Activated CD4-positive, alpha-beta T cell treated with anti-CD3 and anti-CD28 coated beads for 36 hours (primary cell): ENCODE measurements at places on chromosomes 13 and 19. TPM values are rescaled to one million over a fixed set of nuclear protein-coding genes. Genes with fewer than 3 reads are reported as not detected.

DNA sequence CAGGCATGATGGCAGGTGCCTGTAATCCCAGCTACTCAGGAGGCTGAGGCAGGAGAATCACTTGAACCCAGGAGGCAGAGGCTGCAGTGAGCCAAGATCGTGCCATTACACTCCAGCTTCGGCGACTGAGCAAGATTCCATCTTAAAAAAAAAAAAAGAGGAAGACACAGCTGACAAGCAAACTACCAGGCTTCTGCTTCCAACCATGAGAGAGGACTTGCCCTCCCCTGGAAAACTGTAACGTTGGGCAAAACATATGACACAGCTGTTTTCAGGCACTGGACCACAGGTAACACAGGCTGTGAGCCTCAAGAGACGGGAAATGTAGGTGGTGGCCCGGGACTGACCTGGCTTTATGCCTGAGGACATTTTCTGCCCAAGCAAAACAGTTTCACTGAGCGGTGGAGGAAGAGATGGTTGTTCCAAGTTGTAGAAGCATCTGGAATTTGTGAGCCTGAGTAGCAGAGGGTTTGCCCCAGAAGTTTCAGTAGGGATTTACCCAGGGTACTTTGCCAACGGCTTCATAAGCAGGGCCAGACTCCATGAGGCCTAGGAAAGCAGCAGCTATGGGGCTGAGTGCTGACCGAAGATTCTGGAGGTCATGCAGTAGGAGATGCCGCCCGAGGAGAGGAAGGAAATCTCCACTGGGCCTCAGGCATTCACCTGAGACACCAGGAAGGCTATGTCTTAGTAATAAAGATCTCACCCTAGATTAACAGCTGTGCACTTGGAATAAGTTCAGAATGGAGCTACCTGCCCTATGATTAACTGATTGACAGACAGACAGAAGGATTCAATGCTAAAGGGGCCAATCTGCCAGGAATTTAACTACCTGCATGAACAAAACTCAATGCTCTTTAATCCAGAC lies 88.0 kb downstream of the ABCC4 start:
- no peak for DNase-seq

The PSG6 gene
- not detected for total RNA-seq

DNA sequence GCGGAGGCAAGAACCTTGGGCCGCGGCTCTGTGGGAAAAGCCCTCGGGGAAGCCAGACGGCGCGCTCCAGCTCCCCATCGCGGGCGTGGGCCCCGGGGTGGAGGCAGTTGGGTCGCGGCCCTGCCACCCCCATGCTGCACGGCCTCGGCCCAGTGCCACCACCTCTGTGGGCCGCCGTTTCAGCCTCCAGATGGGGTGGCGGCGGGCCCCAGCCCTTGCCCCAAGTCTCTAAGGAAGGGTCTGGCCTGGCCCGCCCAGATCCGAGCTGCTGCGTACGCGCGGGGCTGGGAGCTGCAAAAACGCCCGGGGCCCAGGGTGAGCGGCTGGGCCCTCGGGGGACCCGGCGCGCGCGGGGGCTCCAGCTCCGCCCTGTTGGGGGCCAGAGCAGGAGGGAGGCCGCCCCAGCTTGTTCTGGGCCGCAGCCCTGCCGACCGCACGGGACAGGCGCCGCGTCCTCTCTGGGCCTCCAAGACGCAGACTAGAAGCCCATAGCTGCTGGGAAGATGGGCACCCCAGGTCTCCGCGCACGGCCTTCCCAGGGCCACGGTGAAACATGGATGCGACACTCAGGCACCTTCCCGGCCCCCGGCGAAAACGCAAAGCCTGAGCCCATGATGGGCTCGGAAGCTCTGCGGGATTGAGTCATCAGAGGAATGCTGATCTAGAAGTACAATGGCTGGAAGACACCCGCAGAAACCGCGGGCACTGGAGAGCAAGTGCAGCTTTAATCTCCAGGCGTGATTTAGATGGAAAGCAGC lies 110.1 kb downstream of the KCTD15 start:
- no peak for DNase-seq

The ZNF627 gene
- 6.7 TPM for total RNA-seq

The WDR88 gene
- total RNA-seq, result not detected

GRCh38 chr13:99963816-99964339 lies 7.7 kb downstream of the ZIC5 start:
- no peak for DNase-seq

GRCh38 chr13:20825477-20825875 lies 51.7 kb upstream of the EEF1AKMT1 start:
- no peak for DNase-seq

The LRRC4B gene
- total RNA-seq, result not detected

The F2RL3 gene
- total RNA-seq, result not detected

- no peak for DNase-seq
Observed at GRCh38 chr13:94329277-94329676, 150.2 kb downstream of the DCT start.
